Transverse colon (tissue), 4 donors: ENCODE measurements at places on chromosomes 1 and 21. TPM values are rescaled to one million over a fixed set of nuclear protein-coding genes. Genes with fewer than 3 reads are reported as not detected.

Gene UBAP2L
- 50.7 TPM for total RNA-seq

- DNase-seq = peak; percentile 33
Measured at GRCh38 chr1:174258148-174258550, 98.8 kb downstream of the RABGAP1L start.

DNA sequence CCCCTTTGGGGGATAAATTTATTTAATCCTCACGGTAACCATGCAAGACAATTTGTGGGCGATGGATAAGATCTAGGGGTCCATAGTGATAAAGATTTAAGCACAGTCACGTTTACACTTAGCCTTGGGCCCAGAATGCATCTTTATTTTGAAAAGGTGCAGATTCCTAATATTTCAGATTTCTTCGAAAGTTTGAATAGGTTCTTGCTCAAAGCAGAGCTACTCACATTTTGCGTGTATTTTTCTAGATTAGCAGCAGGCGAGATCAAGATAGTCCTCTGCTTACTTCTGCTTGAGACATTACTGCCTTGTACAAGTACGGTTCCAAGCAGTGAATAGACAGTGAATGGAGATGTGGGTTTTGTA, 647 bp downstream of the TSEN15 start:
- DNase-seq = no peak

DNA sequence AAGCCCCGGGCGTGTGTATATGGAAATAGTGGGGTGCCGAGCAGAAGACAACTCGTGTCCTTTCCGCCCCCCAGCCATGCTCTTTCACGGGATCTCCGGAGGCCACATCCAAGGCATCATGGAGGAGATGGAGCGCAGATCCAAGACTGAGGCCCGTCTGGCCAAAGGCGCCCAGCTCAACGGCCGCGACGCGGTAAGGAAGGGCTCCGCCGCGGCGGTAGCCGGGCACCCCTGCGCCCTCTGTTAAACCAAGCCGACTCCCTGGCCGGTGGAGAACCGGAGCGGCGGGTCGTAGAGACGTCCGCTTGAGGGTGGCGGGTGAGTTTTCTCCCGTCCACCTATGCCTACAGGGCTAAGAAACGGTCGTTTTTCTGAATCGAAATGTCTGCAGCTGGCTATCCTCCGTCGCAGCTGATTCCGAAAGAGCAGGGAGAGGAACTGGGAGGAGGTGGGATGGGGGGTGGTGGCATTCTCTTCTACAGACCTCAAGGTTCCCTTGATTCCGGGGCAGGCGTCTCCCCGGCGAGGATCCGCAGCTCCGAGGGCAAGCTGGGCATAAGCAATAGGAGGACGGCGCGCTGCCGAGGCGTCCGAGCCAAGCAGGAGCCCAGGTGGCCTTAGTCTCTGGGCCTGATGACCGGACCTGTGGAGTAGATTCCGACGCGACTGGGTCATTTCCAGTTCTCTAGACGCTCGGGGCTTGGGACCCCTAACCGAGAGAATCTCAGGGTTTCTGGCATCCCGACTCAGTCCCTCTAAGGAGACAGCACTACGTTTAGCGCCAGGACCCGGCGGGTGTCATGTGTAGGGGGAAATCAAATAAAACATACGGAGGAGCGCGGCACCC, 856 bp downstream of the LHX9 start:
- no peak for DNase-seq

- peak; percentile 58 for DNase-seq
Measured at GRCh38 chr1:228459091-228459993, 27.8 kb upstream of the RNF187 start.

- no peak for DNase-seq
Measured at GRCh38 chr1:204275695-204276370, 62.0 kb upstream of the GOLT1A start.

DNA sequence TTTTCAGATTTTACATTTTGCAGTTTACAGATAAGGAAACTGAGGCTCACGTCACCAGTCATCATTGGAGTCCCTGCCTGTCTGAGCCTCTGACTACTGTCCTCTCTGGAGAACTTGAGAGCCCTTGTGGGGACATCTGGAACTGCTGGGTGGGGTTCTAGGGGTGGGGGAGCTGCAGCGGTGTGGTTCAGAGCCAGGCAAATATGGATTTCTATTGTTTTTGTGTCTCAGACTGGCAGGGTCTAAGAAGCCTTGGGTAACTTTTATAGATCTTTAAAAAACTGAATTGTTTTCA, 46.9 kb downstream of the IER5 start:
- no peak for DNase-seq

- DNase-seq = no peak
Measured at GRCh38 chr1:81833722-81834121, 33.0 kb downstream of the ADGRL2 start.

DNA sequence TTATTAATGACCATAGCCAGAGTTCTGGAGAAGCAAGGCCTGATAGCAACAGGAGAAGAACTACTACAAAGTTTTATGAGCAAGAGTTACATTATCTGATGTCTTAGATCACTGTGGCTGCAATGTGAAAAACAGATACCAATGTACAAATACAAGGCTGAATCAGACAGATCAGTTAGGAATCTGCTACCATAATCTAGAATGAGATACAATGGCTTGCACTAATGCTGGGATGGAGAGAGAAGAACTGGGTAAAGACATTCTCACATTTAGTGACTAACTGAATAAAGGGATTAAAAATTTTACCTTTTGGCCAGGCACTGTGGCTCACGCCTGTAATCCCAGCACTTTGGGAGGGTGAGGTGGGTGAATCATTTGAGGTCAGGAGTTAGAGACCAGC, 41.3 kb downstream of the ARID4B start:
- DNase-seq = no peak

- no peak for DNase-seq
Measured at GRCh38 chr1:209871006-209871405, 43.2 kb downstream of the UTP25 start.

Gene UCHL5
- total RNA-seq = 35.0 TPM

Gene SNX7
- total RNA-seq = 32.9 TPM

Gene TXNIP
- total RNA-seq = 2,602 TPM

DNA sequence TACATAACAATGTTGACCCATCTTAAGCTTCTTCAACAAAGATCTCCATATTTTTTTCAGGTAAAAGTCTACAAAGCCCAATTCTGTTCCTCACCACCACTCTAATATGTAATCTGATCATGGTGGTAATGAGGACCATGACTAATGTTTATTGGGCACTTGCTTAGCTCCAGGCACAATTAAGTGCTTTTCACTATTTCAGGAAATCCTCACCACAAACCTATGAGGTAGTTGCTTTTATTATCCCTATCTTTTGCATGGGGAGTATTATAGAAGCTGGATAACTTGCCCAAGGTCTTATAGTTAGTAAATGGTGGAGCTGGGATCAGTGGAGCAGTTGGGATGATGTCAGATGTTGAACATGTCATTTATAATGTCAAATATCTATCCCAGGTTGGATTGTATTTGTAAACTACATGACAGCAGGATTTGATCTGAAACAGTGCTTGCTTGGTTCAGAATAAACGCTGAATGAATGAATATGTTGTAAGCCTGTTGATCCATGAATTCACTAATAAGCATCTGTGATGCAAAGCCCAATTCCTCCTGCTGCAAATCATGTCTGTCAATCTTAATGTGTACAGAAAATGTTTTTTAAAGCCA, 283.3 kb upstream of the ST6GALNAC5 start:
- DNase-seq = no peak

Gene TRIM46
- total RNA-seq = not detected

Gene HLX
- 7.8 TPM for total RNA-seq

Gene SYT2
- total RNA-seq = 0.16 TPM

- DNase-seq = no peak
Measured at GRCh38 chr1:184379111-184379752, 7.6 kb upstream of the C1orf21 start.

DNA sequence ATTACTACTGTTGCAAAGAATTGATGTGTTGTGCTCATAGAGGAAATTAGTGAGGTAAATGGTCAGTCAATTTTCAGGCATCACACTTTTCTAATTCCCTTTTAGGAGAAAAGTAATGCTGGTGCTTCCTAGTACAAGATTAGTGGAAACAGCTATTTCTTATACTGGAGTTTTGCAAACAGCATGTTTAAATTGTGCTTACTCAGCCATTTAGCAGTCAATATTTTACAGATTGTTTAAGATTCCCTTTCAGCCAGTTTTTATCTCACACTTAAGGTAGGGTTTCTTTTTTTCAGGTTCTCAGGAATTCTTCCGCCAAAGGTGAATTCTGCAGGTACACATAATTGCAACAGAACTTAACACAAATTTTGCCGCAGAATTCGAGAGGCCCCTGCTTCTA, 10.9 kb downstream of the SRRM1 start:
- no peak for DNase-seq

DNA sequence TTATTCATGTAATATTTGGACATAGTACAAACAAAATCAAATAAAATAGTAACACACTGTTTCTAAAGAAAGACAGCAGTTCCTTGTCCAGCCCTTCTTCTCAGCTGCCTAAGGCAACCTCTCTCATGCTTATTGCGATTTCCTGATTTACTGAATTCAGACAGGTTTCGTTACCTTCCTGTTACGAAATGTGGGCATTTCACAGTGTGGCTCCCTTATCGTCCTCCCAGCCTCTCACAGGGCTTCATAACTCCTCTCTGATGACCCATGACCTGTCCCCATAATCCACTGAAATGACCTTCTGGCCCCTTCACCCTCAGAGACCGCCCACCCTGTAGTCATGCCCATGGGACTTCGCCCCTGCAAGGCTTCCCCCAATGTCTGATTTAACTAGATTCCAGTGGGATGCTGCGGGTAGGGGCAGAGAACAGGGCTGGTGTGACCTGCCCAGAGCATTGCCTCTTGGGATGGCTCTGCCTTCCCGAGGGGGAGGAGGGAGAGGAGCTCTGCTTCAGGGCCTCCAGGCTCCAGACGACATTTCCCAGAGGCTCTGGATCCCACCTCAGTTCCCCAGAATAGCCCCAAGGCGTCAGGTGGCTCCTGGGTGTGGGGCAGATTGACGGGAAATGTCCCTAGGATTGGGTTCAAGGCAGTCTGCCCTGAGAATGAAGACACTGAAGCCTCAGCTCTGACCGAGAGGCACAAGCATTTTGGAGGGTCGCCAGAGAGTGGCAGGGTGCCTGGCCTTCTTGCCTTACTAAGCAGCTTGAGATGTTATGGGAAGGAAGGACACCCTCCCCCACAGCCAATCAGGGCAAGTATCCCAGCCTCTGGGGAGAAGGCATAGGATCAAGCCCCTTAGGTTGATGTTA, 20.6 kb downstream of the PADI2 start:
- no peak for DNase-seq

Gene SPRR2E
- not detected for total RNA-seq

DNA sequence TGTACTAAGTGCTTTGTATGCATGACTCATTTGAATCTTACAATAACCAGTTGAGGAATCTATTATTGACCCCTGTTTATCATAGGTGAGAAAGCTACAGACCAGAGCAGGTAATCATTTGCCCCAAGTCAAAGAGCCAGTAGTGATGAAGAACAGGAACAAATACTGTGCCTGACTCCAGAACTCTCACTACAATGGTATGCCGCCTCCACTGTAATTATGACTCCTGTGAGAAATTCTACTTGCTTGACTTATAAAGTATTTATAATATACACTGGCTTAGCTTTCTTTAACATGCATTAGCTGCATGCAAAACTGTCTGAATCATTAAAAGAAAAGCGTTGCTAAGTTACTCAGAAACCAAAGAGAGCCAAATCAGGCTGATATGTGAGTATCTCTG, 92.6 kb downstream of the ZNF281 start:
- no peak for DNase-seq

GRCh38 chr1:164515711-164516331, 43.2 kb upstream of the PBX1 start:
- peak; percentile 22 for DNase-seq

GRCh38 chr1:93584261-93585003, 97.2 kb downstream of the BCAR3 start:
- DNase-seq = no peak

- DNase-seq = no peak
Measured at GRCh38 chr1:211133393-211133835, 534 bp downstream of the KCNH1 start.

Gene RIIAD1
- not detected for total RNA-seq

DNA sequence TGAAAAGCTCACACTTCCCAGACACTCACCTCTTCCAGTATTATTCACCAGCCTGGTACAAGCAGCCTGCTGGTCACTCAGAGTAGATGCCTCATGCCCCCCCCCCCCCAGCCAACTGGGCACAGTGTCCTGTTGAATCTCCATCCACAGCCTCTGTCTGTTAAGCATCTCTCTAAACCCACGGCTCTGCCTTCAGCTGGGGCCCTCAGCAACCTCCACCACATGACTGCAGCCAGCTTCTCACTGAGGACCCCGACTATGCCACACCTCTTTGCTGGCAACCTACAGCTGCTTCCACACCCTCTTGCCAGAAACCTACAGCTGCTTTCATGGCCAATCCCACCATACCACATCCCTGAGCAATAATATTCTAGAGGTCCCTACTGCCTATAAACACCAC, 113.1 kb downstream of the RHOU start:
- DNase-seq = no peak

Gene TRIM58
- total RNA-seq = 7.0 TPM

Gene ESPN
- 140 TPM for total RNA-seq

DNA sequence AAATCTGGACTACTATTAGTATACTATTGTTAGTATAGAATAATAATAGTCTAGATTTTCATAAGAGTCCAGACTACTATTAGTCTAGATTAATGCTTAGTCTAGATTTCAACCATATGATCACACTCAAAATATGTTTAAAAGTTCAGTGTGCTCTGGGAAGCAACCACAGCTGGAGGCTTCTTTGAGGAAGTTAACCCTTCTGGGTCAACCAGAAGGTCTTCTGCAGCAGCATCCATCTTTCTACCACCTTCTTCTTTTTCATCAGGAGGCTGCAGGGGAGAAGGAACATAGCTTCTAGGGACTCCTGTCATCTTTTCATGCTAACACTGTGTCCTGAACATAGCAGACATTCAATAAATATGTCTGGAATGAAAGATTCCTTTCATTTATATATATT, 51.2 kb upstream of the DNAJC6 start:
- no peak for DNase-seq

Gene GOLPH3L
- total RNA-seq = 12.7 TPM

DNA sequence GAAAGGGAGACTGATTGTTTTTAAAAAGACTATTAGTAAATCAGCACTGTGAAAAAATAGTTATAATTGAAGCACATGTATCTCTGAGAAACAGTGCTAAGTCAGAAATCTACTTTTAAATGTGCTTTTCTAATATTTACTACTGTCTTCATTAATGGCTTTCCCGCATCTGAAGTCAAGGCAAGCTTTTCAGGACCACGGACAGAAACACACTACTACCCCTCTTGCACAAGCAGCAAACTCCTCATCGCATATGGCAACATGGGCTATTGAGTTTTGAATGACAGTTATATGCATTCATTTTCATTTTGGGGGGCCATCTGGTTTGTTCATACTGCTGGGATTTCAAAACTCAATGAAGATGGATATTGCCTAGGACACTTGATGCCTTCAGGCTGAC, 433.4 kb upstream of the CAMK1G start:
- DNase-seq = no peak
